ENCODE measurements at places on chromosomes 5 and 9. TPM values are rescaled to one million over a fixed set of nuclear protein-coding genes. Genes with fewer than 3 reads are reported as not detected.
A peak's percentile ranks its signal among the peaks of the same experiment; 100 is the strongest.

Gene MYOT
- total RNA-seq, result not detected

Gene RNF130
- 43.4 TPM for total RNA-seq

Gene ABCA1
- 6.3 TPM for total RNA-seq

Gene TMC1
- not detected for total RNA-seq

DNA sequence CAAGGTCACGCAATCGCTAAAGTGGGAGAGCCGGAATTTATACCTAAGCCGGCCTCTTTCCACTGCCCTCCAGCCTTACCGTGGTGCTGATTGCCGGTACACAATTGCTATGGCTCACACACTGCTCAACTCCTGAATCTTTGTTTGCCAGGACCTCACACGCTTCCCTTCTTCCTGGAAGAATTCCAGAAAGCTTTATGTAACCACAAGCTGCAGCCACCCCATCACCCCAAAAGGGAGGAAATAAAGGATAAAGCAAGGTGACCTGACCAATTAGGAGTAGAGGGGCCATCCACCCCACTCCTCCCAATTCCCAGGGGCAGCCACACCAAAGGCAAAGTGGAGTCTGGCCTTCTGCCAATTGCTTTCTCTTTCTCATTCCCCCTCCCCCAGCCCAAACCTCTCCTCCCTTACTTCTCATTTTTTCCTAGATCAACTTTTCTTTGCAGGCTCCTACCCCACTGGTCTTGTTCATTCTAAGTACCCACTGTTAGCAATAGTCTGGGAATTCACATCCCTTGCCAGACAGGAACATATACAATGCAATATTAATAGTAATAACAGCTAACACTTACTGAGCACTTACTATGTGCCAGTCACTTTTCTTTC, 18.0 kb upstream of the CDC23 start:
- peak; percentile 15 for DNase-seq

Data from HT1080 (cell line).